Cerebellar nuclear complex (tissue), 1 donor: ENCODE measurements at places on chromosomes 7 and 10.
A peak's percentile ranks its signal among the peaks of the same experiment; 100 is the strongest.

DNA sequence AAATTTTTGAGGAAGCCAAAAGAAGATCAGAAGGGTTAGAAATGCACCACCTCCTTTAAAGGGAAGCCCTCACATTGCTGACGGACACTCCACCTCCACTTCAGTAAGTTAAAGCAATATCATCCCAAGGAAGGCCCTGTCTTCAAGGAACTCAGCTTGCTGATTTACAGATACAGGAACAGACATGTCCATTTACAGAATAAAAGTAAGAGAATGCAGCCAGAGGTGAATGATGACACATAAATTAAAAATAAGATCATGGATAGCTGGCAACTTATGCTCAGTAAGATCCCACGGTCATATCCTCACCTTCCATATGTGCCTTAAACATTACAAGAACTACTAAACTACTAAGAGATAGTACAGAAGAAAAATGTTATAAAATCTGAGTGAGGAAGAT, 20.4 kb downstream of the GRB10 start:
- no peak for DNase-seq

DNA sequence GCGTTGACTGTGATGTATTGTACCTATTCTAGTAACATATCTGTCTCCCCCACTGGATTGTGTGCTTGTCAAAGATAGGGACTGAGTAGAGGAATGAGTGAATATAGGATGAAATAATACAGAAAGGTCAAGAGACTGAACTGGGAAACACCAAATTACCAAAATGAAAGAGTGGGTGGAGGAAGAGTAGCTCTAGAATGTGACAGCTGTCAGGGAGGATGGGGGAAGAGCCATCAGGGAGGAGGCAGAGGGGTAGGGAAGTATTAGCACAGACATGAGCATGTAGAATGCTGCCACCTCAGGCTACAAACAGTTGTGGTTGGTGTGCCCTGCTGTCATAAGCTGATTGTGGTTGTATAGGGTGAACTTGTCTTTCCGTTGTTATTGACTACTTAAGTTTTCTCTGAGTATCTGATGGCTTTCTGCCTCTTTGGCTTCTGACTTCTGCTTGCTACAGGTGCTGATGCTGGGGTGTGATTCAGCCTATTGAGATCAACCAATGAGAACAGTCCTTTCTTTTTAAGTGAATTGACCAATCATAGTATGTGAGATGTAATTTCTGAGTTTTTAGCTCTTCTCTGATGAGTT, 5.6 kb downstream of the CCSER2 start:
- no peak for DNase-seq

- DNase-seq, result no peak
These were observed 64.1 kb downstream of the ABRAXAS2 start for GRCh38 chr10:124865676-124866075.

DNA sequence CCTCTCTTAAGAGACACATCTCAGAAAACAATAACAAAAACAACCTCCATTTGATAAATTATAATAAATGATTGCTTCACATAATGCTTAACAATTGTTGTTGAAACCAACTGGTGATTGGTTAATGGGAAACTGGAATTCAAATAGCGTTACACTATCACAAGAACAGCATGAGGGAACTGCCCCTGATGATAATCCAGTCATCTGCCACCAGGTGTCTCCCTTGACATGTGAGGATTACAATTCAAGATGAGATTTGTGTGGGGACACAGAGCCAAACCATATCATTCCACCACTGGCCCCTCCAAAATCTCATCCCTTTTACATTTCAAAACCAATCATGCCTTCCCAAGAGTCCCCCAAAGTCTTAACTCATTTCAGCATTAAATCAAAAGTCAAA, 375.9 kb downstream of the BMPER start:
- DNase-seq, result no peak

GRCh38 chr7:2559283-2559950, 638 bp downstream of the IQCE start:
- DNase-seq, result no peak

- peak; percentile 40 for DNase-seq
These were observed 44.5 kb downstream of the STARD3NL start for GRCh38 chr7:38222481-38223096.

DNA sequence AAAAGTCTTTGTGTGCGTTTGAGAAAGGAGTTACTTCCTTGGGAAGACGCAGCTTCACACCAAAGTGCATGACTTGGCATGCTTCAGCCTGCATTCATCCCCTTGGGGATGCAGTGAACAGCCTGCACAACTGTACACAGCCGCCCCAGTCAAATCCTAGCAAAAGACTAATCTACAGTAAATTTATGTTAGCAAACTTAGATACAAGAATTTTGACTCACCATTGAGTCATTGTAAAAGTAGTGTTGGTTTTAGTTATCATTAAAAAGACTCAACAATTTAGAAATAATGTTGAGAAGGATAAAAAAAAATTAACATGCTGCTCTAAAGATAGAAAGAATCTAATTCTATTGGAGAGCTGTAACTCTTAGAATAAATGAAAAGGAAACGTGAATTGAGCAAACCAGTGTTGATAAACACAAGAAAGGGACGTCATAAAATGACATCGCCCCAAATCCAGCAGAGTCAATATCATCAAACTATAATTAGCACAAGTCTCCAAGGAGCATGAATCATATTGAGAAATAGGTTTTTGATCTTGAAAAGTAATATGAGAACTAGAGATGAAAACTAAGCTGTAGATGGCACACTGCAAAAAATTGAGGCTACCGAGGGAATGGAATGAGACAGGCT, 11.9 kb upstream of the OPTN start:
- no peak for DNase-seq

GRCh38 chr10:79079490-79080355, 11.0 kb downstream of the ZMIZ1 start:
- no peak for DNase-seq

DNA sequence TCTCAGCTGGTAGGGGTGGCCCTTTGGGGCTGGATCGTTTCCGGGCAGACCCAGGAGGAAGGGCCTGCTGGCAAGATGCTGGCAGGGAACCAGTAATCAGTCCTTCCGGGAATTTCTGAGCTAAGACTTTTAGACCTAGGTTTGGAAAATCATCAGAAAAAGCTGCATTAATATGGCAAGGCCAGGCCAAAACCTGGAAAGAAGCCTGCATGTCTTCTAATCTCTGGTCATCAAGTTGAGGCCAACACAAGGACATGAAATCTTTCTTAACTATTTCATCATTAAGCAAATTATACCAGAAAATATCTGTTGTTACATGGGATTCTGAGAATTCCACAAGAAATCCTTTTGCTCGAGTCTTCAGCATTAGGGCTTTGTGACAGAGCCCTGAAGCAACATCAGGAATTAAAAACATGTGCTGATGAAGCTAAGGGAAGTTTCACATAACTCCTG, 19.9 kb downstream of the CPA1 start:
- DNase-seq, result no peak

DNA sequence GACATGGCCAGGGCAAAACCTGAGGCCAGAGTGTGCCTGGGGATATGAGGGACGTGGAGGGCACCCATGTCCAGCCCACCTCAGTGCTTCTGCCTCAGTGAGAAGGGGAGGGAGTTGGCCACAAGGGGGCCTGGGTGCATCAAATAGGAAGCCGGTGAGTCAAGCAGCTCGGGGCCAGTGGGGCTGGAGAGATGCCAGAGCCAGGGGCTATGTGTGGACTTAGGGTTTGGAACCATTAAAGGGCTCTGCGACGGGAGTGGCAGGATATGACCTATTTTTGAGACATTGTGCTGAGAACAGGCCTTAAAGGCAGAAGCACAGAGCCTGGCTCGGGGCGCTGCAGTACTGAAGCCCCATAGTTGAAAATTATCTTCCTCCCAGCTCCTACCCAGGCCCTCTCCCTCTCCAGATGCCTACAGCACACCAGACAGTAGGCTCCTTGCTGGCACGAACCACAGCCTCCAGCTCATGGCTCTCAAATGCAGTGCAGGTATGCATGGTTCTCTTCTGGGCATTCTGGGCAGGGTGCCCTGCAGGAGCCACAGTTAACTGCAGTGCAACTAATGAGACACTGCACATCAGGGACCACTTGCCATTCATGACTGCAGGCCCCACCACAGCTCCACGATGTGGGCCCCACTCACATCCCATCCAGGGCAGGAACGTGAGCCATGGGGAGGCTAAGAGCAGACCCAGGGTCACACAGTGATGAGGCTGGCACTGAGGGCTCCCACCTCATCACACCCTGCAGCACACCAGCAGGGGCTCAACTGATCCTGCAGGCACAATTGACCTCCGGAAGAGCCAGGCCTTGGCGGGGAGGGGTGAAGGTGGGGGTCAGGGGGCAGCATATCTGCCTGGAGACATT, 7.2 kb upstream of the PGAM2 start:
- DNase-seq, result no peak

DNA sequence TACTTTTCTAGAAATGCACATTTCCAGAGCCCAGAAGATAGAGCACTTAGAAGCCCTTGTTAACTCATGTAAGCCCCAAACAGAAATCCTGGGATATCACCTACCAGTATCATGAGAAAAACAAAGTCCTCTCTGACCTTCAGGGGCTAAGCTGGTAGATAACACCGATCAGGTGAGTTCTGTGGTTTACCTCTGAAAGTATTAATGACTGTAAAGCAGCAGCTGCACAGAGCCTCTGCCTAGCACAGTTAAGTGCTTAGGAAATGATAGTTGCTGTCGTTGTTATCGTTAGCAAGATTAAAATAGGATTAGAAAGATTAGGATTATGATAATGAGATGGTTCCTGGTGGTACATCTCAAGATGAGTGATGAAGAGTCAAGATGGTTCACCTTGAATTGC, 64.9 kb downstream of the PLXNA4 start:
- DNase-seq, result no peak

DNA sequence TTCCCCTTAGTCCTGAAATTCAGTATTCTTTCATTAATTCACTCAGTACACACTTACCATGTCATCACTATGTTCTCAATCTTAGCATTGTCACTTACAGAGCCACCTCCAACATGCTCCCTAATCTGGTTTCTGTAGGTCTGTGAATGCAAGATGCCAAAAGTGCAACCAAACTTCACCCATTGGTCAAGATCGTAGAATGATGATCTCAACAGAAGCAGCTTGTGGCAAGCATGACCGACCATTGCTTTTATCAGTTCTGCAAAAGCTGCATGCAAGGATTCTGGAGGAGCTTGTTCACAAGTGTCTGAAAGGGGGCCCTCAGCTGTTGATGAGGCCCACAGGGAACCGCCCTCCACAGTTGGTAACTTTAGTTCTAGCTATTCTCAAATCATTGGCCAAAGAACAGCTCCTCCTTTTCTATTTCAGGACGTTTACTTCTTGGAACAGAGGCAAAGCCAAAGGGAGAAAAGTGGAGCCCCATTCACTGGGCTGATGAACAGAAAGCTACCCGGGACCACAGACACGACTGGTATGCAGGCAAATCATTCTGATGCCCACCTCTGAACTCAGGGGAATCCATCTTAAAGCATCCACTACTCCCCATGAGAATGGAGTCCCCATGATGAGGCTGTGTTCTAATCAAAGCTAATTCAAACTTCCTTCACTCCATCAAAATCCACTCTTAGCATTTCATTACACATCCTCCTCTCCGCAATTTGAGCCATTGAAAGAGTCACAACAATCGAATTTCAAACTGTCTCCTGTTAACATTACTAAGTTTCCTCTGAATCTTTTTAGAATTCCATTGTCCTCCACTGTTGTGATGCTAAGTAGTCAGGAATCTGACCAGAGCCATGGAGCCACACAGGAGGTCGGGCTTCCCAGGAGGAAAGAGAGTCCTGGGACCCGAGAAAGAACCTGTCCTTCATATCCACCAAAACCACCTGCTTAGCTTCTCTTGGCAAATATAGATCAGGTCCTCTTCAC, 13.9 kb downstream of the GRB10 start:
- no peak for DNase-seq

- no peak for DNase-seq
These were observed 100.5 kb upstream of the LRRC4 start for GRCh38 chr7:128131731-128132130.

GRCh38 chr7:27199849-27200760, at the start of gene HOXA13:
Gene HOXA13 (minus strand): TSS chr7:27200091. CDS start chr7:27200077, 14 bp downstream.
- no peak for DNase-seq

GRCh38 chr10:37384923-37385322, 259.5 kb downstream of the ANKRD30A start:
- no peak for DNase-seq

GRCh38 chr10:36437367-36437766, 688.0 kb upstream of the ANKRD30A start:
- DNase-seq, result no peak

DNA sequence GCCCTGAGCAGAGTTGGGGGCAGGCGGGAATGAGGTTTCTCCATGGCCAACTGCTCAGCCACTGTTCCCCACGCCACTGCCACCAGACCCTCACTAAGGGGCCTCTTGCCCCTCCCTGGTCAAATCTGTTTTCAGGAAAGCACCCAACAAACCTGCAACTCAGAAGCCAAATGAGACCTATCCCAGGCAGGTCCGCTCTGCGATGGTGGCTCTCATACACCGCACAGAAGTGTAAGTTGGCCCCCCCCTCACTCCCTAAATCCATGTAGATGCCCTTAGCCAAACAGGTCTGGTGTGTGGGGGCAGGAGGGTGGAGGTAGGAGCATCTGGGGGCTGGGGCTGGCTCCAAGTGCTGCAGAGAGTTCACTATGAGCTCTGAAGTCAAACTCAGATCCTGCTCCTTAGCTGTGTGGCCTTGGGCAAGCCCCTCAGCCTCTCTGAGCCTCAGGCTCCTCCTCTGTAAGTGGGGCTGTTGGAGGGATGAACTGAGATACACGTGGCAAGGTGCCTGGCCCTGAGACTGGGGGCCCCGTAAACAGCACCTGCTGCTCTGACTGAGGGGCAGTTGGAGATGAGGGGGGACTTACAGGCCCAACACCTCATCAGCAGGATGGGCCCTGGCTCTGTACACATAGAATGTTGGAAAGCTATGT, 1.1 kb downstream of the MMRN2 start:
- no peak for DNase-seq
